ENCODE measurements at places on chromosomes 2 and 18.

GRCh38 chr18:32879497-32879896, 106.7 kb upstream of the KLHL14 start:
- DNase-seq, result no peak

- DNase-seq, result no peak
These were observed 24.5 kb upstream of the RAPH1 start for GRCh38 chr2:203559641-203560040.

DNA sequence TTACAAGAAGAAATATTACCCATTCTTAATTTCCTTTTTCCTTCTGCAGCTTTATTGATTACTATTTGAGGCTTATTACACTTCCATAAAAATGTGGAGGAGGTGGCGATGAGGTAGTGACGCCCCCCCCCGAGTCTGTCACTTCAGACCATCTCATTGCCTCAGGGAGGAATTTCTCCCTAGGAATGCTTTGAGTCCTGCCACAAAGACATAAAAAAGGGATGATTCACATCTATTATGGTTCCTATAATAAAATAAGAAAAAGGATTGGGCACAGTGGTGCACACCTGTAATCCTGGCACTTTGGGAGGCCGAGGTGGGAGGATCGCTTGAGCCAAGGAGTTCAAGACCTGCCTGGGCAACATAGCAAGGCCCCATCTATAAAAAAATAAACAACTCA, 93.7 kb downstream of the AOX1 start:
- DNase-seq, result no peak

DNA sequence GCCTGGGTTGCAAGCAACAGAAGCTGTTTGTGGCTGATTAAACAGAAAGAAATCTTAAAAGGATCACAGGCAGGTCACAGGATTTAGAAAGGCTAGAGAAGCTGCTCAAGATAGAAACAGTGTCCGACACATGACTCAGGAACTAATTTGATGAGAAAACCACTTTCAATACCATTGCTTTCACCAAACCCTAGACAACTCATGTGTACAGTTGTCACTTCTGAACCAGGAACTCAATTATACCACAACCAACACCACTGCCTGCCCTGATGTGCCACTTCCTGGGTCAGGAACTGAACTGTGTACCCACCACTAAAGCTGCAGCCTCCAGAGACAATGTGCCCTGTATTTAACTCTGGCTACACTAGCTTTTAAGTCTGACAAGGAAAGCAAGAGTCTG, 56.0 kb downstream of the TMEM247 start:
- no peak for DNase-seq

DNA sequence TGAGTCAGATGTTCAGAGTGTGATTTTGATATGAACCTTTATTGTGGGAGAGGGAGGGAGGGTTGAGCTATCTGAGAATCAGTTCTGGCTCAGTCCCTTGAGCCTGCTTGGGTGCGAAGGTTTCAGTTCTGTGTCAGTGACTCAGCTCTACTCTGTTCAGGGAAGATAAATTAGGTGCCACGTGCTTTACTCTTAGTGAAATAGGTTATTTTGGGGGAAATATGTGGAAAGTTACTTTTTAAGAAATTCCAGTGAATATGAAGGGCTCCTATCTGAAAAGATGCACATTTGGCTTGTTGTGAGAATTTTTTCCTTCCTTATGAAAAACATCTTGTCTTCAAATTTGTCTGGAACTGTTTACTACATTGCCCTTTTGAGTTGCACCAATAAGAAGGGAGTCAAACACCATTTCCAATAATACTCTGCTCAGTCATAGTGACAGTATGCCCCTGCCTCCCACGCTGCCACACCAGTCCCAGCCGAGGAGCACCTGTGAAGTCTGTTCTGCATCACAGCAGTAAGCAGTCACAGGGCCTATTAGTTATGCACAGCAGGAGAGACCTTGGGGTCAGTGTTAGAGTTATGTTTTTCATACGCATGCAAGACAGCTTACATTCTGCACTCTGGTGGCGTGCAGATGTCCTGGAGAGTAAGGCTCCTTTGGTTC, 32.8 kb upstream of the DNAH7 start:
- DNase-seq, result no peak

Data from activated T-cell treated with anti-CD3 and anti-CD28 coated beads for 4 hours (primary cell).